ENCODE measurements at places on chromosomes 5 and 9.

- no peaks in the 10 kb centered on the region for H3K27me3 ChIP-seq
- DNase-seq = no peak
- H3K4me1 ChIP-seq = no peaks in the 10 kb centered on the region
- no peak overlapping the region for H3K27ac ChIP-seq
- H3K4me3 ChIP-seq = no peak overlapping the region
- H3K36me3 ChIP-seq = no peaks in the 10 kb centered on the region
Measured at GRCh38 chr5:121108725-121109124, 644.6 kb downstream of the PRR16 start.

DNA sequence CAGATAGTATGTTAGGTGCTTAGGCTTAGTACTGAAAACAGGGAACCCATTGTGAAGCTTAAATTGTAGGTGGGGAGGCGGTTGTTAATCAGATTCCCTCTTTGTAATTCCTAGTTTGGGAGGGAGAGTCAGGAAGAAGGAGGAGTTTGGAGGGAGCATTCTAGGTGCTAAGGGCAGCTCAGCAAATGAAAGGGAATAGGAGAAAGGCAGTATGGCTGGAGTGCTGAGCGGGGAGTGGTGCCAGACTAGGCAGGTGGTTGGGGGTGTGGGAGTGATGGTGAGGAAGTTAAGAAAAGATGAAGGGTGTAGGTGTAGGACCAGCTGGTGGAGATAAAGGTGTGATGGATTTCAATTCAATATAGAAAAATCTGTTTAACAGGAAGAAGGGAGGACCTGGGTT, 11.1 kb upstream of the GARNL3 start:
- DNase-seq = no peak
- H3K4me3 ChIP-seq = no peak overlapping the region
- H3K27ac ChIP-seq = no peak overlapping the region
- H3K36me3 ChIP-seq = no peaks in the 10 kb centered on the region

DNA sequence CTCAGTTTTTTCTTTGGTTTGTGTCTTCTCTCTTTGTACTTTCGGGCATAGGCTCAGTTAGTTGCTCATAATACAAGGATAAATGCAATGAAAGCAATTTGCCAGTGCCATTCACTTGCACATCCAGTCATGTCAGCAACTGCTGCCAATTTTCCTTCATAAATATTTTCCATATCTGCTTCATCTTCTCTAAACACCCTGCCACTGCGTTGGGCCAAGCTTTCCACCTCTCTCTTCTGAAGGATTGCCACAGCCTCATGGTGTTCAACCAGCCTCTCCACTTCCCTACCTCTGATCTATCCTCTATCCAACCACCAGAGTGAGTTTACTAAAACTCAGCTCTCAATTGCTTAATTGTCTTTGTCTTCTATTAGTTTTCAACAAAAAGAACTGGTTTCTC, 192.5 kb upstream of the ZNF462 start:
- no peaks in the 10 kb centered on the region for H3K36me3 ChIP-seq
- H3K4me3 ChIP-seq = no peak overlapping the region
- no peaks in the 10 kb centered on the region for H3K27me3 ChIP-seq
- no peaks in the 10 kb centered on the region for H3K4me1 ChIP-seq
- no peak for DNase-seq

GRCh38 chr5:999032-999501, 9.5 kb upstream of the NKD2 start:
- peaks cover 4% of the 10 kb centered on the region for H3K4me1 ChIP-seq
- H3K27ac ChIP-seq = no peak overlapping the region
- no peaks in the 10 kb centered on the region for H3K36me3 ChIP-seq
- H3K4me3 ChIP-seq = no peak overlapping the region
- H3K27me3 ChIP-seq = peaks cover 4% of the 10 kb centered on the region
- no peak for DNase-seq

DNA sequence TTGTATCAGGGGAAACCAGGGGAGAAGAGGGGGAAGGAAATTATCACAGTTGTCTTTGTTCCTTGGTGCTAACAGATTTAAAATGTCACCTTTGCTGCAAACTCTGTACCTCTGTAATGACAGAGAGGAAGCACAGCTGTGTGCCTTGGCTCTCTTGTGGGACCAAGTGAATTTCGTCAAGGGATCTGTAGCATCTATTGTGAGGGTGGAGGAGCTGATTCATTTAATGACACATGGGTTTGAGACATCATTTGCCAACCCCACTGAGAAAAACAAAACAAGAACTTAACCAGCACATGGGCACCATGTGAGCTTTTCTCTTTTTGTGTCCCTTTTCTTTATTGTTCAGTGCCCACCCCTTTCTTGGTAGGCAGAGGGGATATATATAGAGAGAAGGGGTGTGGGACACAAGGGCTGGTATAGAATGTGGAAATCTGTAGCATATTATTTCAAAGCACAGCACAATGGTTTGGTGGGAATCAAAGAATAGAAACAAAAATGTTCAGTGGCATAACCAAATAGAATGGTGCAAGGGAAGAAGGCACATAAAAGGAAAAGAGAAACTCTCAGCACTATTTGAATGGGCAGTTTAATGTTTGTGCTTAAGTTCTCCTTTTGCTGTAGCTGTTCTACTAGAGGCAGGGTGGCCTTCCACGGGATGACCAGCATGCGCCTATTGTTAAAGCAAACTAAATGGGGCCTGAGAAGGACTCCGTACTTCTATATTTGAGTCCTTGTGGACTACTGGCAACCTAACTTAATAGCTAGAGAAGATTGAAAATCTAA, 63.3 kb downstream of the LIX1 start:
- no peaks in the 10 kb centered on the region for H3K36me3 ChIP-seq
- no peak overlapping the region for H3K27ac ChIP-seq

GRCh38 chr5:59171131-59171530, 588.3 kb downstream of the RAB3C start:
- no peak overlapping the region for H3K27ac ChIP-seq
- no peaks in the 10 kb centered on the region for H3K27me3 ChIP-seq
- H3K36me3 ChIP-seq = no peaks in the 10 kb centered on the region
- DNase-seq = no peak

DNA sequence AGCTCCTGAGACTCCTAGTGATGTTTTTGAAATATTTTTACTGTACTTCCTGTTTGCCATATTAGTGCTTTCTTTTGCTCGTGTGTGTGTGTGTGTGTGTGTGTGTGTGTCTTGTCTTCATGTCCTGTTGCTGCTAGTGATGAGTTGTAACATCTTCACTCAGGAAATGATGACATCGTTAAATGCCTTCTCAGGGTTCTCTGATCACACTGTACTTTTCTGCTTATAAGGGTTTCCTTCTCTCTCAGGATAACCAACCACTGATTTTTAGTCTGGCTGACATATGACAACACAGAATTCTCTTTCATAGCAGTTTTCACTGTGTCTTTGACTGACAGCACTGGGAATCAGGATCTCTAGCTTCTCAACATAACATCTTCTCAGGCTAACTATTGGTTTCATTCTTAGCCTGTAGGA, 16.1 kb downstream of the SV2C start:
- no peak overlapping the region for H3K4me3 ChIP-seq
- DNase-seq = no peak
- H3K36me3 ChIP-seq = no peaks in the 10 kb centered on the region
- H3K27me3 ChIP-seq = no peaks in the 10 kb centered on the region
- no peaks in the 10 kb centered on the region for H3K4me1 ChIP-seq

- peak; percentile 25 for DNase-seq
- no peak overlapping the region for H3K4me3 ChIP-seq
- H3K36me3 ChIP-seq = no peaks in the 10 kb centered on the region
- H3K27ac ChIP-seq = no peak overlapping the region
- H3K27me3 ChIP-seq = no peaks in the 10 kb centered on the region
- no peaks in the 10 kb centered on the region for H3K4me1 ChIP-seq
Measured at GRCh38 chr5:97534166-97534565, 351.1 kb upstream of the RIOK2 start.

- no peaks in the 10 kb centered on the region for H3K27me3 ChIP-seq
- no peak for DNase-seq
- H3K4me1 ChIP-seq = peaks cover 2% of the 10 kb centered on the region
- H3K27ac ChIP-seq = no peak overlapping the region
- no peaks in the 10 kb centered on the region for H3K36me3 ChIP-seq
- no peak overlapping the region for H3K4me3 ChIP-seq
Measured at GRCh38 chr9:113776194-113776593, 99.9 kb upstream of the ZNF618 start.

- H3K4me1 ChIP-seq = no peaks in the 10 kb centered on the region
- DNase-seq = no peak
- H3K36me3 ChIP-seq = no peaks in the 10 kb centered on the region
Measured at GRCh38 chr5:77973253-77973609, 197.1 kb upstream of the TBCA start.

- H3K4me1 ChIP-seq = no peaks in the 10 kb centered on the region
- H3K27ac ChIP-seq = no peak overlapping the region
- no peaks in the 10 kb centered on the region for H3K27me3 ChIP-seq
Measured at GRCh38 chr5:61964201-61964600, 341.8 kb upstream of the KIF2A start.

- no peak overlapping the region for H3K27ac ChIP-seq
- no peak overlapping the region for H3K4me3 ChIP-seq
- H3K27me3 ChIP-seq = no peaks in the 10 kb centered on the region
- H3K36me3 ChIP-seq = no peaks in the 10 kb centered on the region
- DNase-seq = peak; percentile 11
Measured at GRCh38 chr9:83334320-83334719, 203.9 kb downstream of the FRMD3 start.

DNA sequence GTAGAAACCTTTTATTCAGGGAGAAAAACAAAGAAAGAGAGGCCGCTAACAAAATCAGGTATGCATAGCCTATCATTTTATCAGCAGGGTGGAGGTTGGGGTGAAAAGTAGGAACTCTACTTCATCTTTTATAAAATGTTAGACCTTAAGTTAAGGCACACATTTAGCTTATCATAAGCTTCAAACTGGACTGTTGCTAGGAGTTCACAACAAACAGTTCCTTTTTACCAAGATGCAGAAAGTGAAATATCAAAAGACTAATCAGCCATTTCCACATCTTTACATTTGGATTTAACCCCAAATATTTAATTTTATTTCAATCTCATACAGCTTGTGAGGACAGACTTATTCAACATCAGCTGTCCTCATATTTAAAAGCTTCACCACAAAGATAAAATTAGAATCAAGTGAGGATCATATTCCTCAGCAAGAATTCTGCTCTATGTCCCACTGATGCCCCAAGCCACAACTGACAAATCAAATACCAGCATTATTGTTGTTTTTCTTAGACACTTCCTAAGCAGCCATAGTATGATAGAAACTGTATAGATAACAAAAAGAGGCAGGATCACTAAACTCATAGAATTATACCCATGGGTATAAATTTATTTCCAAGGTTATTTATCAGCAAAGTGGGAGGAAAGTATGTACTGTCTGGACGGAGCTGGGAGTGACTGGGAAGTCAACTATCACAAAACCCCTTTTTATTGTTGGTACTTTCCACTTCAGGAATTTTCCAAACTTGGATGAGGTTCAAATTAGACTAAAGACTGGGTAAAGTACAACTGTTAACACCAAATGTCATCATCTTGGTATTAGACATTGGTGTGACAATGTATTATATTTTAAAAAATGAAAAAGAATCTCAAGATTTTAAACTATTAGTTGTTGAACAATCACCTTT, 29.9 kb upstream of the MYOT start:
- no peak for DNase-seq
- H3K27me3 ChIP-seq = no peaks in the 10 kb centered on the region
- no peak overlapping the region for H3K27ac ChIP-seq
- H3K4me1 ChIP-seq = peaks cover 1% of the 10 kb centered on the region
- no peaks in the 10 kb centered on the region for H3K36me3 ChIP-seq
- no peak overlapping the region for H3K4me3 ChIP-seq

DNA sequence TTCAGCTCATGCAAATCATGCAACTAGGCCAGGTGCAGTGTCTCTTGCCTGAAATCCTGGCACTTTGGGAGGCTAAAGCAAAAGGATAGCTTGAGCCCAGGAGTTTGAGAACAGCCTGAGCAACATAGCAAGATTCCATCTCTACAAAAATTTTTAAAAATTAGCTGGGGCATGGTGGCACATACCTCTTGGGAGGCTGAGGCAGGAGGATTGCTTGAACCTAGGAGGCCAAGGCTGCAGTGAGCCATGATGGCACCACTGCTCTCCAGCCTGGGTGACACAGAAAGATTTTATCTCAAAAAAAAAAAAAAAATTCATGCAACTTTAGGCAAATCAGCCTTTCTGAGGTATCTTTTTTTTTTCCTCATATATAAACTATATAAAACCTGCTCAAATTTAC, 35.6 kb upstream of the CCNB1 start:
- H3K27ac ChIP-seq = no peak overlapping the region
- no peaks in the 10 kb centered on the region for H3K27me3 ChIP-seq
- H3K36me3 ChIP-seq = no peaks in the 10 kb centered on the region
- peaks cover 3% of the 10 kb centered on the region for H3K4me1 ChIP-seq
- DNase-seq = no peak

- no peak overlapping the region for H3K27ac ChIP-seq
- H3K27me3 ChIP-seq = no peaks in the 10 kb centered on the region
- DNase-seq = no peak
- H3K4me3 ChIP-seq = no peak overlapping the region
- H3K4me1 ChIP-seq = no peaks in the 10 kb centered on the region
- H3K36me3 ChIP-seq = peaks cover 55% of the 10 kb centered on the region
Measured at GRCh38 chr5:181235689-181236366, 7.9 kb downstream of the RACK1 start.

GRCh38 chr5:1783216-1783554, 16.5 kb downstream of the MRPL36 start:
- H3K27me3 ChIP-seq = no peaks in the 10 kb centered on the region
- no peaks in the 10 kb centered on the region for H3K36me3 ChIP-seq
- DNase-seq = no peak
- no peak overlapping the region for H3K4me3 ChIP-seq
- no peak overlapping the region for H3K27ac ChIP-seq

DNA sequence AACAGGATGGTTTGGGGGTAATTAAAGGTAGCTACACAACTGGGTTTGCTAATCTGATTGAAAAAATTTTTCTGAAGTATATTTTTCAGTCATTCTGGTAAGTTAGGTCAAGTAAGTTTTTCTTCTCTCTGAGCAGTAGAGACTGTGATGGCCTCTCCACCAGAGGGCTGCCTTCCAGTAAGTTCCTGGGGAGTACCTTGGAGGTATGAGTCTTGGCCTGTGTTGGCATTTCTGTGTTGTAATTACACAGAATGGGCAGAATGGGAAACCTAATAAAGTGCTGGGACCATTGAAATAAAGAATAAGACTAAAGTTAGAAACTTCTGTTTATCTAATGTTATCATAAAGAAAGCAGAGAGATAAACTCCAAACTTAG, 430.8 kb downstream of the ARHGEF28 start:
- no peaks in the 10 kb centered on the region for H3K27me3 ChIP-seq
- no peaks in the 10 kb centered on the region for H3K36me3 ChIP-seq

- no peaks in the 10 kb centered on the region for H3K4me1 ChIP-seq
- H3K36me3 ChIP-seq = no peaks in the 10 kb centered on the region
- H3K4me3 ChIP-seq = no peak overlapping the region
- H3K27me3 ChIP-seq = no peaks in the 10 kb centered on the region
- no peak overlapping the region for H3K27ac ChIP-seq
Measured at GRCh38 chr5:8538821-8539220, 669.9 kb downstream of the MTRR start.

- DNase-seq = no peak
- H3K4me1 ChIP-seq = no peaks in the 10 kb centered on the region
- H3K36me3 ChIP-seq = no peaks in the 10 kb centered on the region
- no peak overlapping the region for H3K4me3 ChIP-seq
- H3K27ac ChIP-seq = no peak overlapping the region
- no peaks in the 10 kb centered on the region for H3K27me3 ChIP-seq
Measured at GRCh38 chr5:169139480-169140050, 161.4 kb downstream of the SLIT3 start.

GRCh38 chr5:68271124-68271523, 55.6 kb downstream of the PIK3R1 start:
- H3K4me1 ChIP-seq = no peaks in the 10 kb centered on the region
- no peak overlapping the region for H3K4me3 ChIP-seq
- no peak for DNase-seq
- no peak overlapping the region for H3K27ac ChIP-seq

Data from iPS DF 6.9 (cell line).